ENCODE measurements at places on chromosomes 3 and 15.

GRCh38 chr15:94887391-94887790 lies 656.0 kb downstream of the MCTP2 start:
- DNase-seq = no peak

DNA sequence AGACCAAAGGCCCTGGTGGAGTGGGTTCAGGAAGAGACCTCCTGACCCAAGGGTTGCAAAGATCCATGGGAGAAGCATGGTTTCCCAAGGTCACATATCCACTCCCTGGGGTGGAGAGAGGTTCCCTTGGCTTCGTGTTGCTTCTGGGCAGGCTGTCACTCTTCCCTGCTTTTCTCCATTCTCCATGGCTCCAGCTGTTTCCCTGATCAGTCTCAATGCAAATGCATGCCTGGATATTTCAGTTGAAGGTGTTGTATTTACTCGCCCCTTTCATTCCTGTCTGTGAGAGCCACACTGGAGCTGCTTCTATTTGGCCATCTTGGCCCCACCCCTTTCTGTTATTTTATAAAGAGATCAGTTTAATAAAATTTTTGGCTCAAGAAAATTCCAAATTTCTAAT lies 95.0 kb upstream of the PLSCR4 start:
- no peak for DNase-seq

DNA sequence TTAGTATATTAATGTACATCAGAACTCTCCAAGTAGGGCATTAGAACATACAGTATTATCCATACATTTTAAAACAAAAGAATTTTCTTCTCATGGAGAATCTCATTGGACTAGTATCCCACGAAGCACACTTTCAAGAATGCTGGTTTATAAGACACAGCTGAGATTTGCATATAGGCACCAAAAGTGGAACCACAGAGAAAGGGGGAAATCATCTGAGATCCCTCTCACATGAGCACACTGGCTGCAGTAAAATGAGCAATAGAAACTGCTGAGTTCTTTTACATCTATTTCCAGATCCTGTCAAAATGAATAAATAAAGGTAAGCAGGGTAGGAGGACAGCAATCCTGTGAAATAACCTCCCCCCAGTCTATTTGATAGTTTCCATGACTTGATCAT lies 665.3 kb downstream of the FHIT start:
- DNase-seq = no peak

DNA sequence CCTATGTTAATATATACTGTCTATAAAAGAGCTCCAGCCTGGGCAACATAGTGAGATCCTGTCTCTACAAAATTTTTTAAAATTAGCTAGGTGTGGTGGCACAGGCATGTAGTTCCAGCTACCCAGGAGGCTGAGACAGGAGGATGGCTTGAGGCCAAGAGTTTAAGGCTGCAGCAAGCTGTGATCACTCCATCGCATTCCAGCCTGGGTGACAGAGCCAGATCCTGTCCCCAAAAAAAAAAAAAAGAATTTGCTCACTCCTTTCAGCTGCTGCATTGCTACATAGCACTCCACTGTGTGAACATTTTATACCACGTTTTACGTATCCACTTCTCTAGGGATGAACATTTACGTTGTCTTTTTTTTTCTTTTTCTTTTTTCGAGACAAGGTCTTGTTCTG lies 6.0 kb upstream of the TSEN2 start:
- DNase-seq = no peak

GRCh38 chr3:41290736-41291135 lies 91.4 kb downstream of the CTNNB1 start:
- no peak for DNase-seq

GRCh38 chr3:106728315-106729098 lies 648.7 kb upstream of the CCDC54 start:
- no peak for DNase-seq

DNA sequence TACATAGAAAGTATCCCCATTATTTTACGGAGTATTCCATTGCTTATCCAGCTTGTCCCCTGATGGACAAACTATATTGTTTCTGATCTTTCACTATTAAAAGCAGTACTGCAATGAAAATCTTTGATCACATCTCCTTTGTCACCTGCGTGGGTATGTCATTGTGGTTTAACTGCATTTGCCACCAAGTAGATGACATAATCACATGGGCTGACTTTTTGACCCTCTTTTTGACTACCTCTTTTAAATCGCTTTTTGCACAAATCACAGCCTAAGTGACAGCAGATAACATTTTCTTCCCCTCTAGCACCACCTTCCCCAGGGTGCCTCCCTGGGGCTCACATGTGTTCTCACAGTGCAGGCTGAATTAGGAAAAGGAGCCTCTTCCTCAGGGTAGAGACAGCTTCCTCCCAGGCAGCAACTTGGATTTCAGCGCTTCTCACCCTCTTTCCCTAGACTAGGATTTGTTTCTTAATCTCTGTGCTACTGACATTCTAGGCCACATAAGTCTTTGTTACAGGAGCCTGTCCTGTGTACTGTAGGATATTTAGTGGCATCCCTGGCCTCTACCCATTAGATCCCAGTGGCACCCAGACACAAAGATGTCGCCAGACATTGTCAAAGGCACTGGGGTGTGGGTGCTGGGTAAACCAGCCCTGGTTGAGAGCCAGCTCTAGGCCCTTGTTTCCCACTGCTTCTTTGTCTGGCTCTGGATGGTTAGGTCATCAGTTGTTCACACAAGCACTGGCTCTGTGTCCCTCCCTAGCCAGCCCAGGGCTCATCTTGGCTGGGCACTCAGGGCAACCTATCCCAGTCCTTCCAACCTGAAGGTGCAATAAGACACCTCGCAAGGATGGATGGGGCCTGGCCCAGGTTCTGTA lies 1.3 kb upstream of the RBP1 start:
- DNase-seq = no peak

GRCh38 chr3:112974178-112974517 lies 755 bp downstream of the CD200R1 start:
- no peak for DNase-seq

GRCh38 chr3:6803619-6804018 lies 57.3 kb upstream of the GRM7 start:
- no peak for DNase-seq

GRCh38 chr3:139552632-139553365 lies 13.3 kb upstream of the RBP1 start:
- DNase-seq = no peak

GRCh38 chr3:150454085-150454484 lies 46.0 kb downstream of the TSC22D2 start:
- DNase-seq = no peak

- DNase-seq = no peak
Measured at GRCh38 chr3:32305361-32305876, 66.9 kb downstream of the CMTM8 start.

DNA sequence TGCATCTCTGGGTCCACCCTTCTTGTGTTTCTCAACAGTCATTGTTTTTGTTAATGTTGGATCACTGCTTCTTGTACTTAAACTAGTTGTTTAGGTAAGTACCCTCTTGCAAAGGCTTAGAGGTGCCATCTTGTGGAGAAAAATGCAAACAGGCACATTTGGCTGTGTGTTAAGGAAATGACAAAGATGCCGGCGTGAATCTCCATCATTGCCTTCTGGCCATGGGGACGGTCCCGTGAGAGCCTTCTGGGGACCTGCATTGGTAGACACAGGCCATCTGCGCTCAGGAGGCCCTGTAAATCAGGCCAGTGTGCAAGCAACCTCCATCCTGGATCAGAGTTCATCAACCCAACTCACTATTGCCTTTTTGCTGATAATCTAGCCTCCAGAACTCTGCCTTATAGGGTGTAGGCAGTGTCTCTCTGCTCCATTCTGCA lies 158.6 kb upstream of the NR2E3 start:
- DNase-seq = no peak

- no peak for DNase-seq
Measured at GRCh38 chr3:186385856-186386602, 24.0 kb upstream of the DGKG start.

DNA sequence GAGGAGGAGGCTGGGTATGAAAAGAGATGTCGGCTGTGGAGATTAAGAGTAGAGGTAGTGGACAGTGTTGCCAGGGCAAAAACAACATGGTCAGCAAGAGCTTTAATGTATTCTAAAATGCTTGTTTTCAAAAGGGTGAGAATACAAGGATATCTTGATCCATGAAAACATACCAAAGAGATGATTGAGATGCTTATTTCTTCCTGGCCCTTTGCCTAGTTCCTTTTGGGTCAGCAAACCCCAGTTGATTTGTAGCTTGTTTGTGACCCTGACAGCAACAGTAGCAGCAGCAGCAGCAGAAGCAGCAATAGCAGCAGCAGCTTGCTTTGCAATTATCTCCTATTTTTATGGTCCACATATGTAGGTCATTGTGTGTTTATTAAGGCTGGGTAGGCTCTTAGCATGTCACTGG lies 337.3 kb downstream of the LPP start:
- DNase-seq = no peak

GRCh38 chr3:14358426-14359211 lies 43.8 kb upstream of the SLC6A6 start:
- no peak for DNase-seq

DNA sequence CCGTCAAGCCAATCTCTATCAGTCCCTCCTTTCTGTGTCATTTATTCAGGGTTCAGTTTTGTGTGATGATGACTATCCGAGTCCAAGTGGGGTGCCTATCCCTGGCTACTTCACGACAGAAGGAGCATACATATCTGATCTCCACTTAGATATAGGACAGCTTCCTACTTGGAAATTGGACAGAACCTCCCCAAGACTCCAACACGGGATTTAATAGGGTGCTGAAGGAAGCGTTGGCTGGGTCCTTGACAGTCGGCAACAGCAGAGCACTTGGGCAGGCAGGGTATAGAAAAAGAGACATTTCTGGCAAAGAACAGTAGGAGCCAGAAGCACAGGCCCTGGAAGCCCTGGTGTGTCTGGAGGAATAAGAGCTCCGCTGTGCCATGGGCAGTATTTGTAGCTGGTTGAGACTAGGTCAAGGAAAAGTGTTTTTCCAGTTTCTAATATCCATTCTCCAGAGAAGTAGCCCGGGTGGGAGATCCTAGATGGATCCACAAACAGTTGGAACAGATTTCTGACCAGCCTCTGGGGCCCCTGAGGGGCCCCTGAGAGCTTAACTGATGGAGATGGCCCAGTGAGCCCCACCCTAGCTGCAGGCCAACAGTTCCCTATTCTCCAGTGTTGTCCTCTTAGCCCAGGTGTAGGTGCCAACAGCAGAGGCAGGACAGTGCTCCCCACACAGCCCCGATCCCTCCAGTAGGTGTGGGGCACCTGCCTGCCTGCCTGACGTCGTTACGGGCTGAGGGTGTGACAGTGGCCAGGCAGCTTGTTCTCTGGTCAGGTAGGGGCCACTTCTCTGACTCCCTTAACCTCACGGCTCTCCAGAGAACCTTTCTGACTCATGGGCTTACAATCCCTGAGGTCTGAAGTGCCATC lies 130.8 kb downstream of the CHCHD6 start:
- no peak for DNase-seq

DNA sequence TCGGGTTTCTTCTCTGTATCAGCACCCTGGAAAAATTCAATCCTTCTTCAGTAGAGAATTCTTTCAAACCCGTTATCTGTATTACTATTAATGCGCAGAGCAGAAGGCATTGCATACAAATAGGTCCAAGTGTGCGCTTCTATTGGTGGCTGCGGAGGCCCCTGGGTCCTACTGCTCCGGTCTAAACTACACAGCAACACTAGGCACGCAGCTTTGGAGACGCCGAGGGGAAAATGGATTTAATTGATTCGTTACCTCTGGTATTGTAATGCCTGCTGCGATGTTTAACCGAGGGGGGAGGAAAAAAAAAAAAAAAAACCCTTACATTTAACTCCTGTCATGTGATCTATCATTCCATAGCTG lies at the start of gene ROBO1:
Gene ROBO1 (minus strand): TSS at position 94 of the 363 bp plus-strand sequence.
- DNase-seq = no peak

DNA sequence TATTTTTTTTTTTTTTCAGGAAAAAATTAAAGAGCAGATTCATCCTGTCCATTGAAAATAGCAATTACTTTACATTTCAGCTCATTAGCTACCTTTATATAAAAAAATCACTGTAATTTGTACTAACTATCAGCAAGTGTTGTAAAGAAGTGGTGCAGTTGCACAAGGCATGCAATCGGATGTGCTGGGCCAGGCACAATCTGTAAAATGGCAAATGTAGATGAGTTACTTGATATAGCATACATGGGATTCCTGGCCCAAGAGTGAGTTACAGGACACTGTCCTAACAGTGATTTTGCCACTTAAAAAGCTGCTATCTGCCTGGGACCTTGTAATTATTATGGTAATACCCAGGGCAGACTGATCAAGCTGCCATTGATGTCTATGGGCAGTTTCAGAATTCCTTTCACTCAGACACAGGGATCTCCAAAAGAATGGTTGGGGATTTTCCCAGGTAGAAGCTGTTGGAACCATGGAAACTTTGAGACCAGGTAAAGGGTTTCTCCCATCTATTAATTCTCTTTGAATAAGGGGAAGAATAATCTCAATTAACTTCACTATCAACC lies 182.2 kb upstream of the ICE2 start:
- DNase-seq = no peak

DNA sequence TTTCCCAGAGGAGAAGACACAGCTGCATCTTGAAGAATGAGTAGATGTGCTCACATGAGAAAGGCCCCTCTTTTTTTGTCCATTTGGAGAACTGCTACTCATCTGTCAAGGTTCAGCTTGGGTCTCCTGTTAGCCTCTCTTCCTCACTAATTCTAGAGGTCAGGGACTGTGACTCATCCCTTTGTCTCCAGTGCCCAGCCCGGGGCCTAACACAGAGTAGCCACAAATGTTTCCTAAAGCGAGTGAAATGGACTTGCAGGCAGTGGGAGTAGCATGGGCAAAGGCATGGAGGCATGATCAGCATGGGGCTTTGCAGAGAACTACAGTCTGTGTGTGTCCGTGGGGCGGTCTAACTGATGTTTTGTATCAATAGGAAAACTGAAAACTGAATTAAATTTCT lies 33.9 kb upstream of the MRPS22 start:
- no peak for DNase-seq

DNA sequence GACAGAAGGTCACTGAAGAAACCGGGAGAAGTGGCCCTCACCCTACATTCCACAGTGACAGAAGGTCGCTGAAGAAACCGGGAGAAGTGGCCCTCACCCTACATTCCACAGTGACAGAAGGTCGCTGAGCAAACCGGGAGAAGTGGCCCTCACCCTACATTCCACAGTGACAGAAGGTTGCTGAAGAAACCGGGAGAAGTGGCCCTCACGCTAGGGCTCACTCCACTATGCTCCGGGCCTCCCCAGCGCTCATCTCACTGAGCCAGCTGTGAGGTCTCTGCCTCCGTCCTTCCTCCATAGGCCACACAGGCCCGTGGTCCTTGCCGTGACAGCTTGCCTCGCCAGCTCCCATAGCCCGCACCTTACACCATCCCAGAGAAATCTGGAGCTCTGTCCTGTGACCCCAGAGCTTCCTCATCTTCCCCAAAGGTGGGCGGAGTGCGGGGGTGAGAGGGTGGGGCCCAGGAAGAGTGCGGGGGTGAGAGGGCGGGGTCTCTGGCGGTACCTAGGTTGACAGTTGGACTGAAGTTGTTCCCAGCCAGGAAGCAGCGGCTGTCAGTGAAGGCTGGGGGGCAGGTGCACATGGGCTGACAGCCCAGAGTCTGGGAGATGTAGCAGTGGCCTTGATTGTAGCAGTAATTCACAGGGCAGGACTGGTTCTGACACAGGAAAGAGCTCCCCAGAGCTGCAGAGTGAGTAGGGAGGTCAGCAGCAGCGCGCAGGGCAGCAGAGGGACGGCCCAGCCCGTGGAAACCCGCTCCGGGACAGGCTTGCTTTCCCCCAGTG lies 32.0 kb downstream of the MUC20 start:
- DNase-seq = no peak

GRCh38 chr15:92848464-92848851 lies 51.7 kb upstream of the CHD2 start:
- DNase-seq = no peak

Data from NCI-H1417 treated with DMSO at 0.1 percent for 48 hours (cell line).